ENCODE measurements at places on chromosomes 7 and 10. TPM values are rescaled to one million over a fixed set of nuclear protein-coding genes. Genes with fewer than 3 reads are reported as not detected.

DNA sequence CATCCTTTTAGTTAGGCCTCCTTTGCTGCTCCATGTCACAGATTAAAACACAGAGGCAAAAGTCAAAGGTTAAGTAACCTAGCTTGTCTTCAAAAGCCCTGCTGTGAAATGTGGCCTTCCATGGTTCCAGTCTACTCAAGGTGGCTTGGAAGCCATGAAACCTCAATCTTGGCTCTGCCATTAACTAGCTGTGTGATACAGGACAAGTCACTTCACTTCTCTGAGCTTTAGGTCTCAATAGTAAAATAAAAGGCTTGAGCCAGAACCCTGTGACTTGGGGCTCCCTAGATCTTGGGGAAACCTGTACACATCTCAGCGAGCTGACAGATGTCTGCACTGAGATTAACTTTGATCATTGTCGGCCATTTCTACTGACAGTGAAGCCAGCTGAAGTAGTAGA, 48.0 kb upstream of the KMT2E start:
- H3K27me3 ChIP-seq: no peaks in the 10 kb centered on the region
- H3K4me1 ChIP-seq: peaks cover 24% of the 10 kb centered on the region
- no peaks in the 10 kb centered on the region for H3K36me3 ChIP-seq
- H3K27ac ChIP-seq: no peak overlapping the region
- DNase-seq: no peak
- no peak overlapping the region for H3K4me3 ChIP-seq

The SLC18A3 gene
- not detected for total RNA-seq

DNA sequence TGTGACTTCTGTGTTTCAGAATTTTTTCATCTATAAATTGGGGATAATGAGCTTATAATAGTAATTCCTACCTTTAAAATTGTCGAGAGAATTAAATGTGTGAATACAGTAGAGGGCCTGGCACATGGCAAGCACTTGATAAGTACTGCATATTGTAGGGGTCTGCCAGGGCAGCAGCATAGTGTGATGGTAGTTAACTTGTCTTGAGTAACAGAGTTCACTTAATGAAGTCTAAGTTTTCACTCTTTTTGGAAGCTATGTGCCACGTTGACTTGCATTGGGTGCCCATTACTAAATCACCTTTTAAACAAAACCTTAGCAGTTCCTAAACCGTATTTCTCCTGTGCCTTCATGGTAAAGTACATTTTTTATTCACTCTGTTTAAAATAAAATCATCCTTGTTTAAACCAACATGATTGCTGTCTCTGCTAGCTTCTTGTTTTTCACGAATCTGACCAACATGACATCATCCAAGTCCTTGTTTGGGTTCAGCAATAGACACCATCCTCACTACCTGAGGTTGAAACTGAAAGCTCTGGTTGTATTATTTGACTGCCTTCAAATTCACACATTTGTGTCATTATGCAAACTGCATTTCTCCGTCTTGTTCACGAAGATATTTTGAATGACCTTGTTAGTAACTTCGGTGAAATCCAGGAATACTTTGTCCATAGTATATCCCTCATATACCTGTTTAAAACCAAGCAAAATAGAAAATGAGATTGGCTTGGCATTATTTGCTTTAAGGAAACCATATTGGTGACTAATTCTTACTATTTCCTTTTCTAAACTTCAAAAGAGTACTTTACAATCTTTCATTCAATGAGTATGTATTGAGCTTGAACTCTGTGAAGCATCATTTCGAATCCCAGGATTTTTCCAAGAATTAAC, 340.2 kb downstream of the SUGCT start:
- H3K36me3 ChIP-seq: no peaks in the 10 kb centered on the region
- no peak overlapping the region for H3K4me3 ChIP-seq
- H3K4me1 ChIP-seq: peaks cover 10% of the 10 kb centered on the region
- no peaks in the 10 kb centered on the region for H3K27me3 ChIP-seq
- no peak for DNase-seq
- H3K27ac ChIP-seq: no peak overlapping the region

The IDI2 gene
- total RNA-seq: not detected

DNA sequence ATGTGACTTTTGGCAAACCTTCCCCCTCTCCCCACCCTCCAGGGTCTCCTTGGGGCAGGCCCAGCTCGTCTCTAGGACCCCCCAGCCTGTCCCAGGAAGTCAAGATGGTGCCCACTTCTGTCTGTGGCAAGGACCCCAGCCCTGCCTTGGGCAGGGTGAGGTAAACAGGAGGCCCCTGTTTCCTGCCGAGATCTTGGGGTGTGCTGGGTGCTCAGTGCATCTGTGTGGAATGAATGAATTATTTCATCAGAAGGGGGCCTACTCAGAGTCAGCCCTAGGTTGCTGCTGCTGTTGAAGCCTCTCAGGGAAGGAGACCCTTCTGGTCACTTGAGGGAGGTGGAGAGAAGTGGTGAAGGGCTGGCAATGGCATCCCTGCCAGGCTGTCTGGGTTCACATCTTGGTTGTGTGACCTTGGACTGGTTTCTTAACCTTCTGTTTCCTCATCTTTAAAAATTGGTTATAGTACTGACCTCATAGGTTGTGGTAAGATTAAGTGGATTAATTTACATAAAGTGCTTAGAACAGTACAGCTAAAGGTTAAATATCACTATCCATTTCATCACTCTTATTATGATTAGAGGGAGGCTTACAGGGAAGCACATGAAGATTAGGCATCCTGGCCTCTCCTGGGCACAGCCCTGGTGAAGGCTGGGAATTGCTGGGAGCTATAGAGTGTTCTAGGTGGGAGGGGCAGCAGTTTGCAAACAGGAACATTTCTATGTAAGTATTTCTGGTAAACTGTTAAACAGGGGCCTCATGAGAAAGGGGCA, 67.7 kb downstream of the ZMIZ1 start:
- no peak overlapping the region for H3K27ac ChIP-seq
- no peaks in the 10 kb centered on the region for H3K27me3 ChIP-seq
- peaks cover 48% of the 10 kb centered on the region for H3K4me1 ChIP-seq
- no peak for DNase-seq
- no peak overlapping the region for H3K4me3 ChIP-seq
- H3K36me3 ChIP-seq: peaks cover 85% of the 10 kb centered on the region

DNA sequence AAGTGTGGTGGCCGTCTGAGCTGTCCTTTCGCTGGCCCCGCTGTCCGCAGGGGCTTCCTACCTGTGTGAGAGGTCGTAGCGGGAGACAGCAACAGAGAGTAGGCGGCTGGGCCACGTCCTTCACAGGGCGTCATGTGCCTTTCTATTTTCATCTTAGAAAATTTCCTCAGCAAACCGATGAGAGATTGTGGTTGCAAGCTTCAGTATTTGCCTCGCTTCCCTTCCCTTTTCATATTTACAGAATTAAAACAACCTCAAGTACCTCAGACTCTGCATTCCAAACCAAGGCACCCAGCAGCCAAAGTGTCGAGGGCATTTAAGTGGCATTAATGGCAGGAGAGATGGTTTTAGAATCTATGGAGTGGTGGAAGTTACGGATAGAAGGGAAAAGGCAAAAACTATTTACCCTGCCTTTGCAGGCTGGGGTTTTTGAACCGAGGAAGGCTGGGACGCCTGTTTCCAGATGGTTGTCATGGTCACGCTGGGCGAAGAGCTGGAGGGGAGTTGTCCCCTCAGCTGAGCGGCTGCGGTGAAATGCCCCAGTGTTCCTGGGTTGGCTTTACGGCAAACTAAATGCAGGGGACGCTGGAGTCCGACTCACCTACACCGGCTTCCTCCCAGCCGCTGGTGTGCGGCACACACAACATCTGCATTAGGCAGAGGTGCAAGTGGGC, 41.9 kb downstream of the WIPI2 start:
- no peaks in the 10 kb centered on the region for H3K27me3 ChIP-seq
- H3K27ac ChIP-seq: no peak overlapping the region
- peaks cover 37% of the 10 kb centered on the region for H3K36me3 ChIP-seq
- no peaks in the 10 kb centered on the region for H3K4me1 ChIP-seq
- H3K4me3 ChIP-seq: no peak overlapping the region

Data from SJSA1 (cell line).